ENCODE measurements at places on chromosomes 1 and 21.

DNA sequence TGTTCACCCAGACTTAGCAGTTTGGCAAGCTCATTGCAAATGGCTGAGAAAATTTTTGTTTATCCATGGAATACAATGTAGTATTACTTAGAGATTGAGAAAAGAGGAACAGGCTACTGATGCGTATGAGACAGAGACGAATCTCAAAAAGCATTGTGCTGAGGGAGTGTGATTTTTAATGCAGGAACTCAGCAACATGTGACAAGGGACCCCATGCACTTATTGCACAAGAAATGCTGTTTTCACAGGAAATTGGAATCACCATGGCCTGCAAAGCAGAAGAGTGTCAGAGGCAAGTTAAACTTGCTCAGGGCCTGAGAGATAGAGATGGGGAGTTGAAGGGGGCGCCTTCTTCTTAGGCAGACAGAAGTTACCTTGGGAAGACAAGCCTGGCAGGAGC lies 32.6 kb upstream of the TLR5 start:
- DNase-seq: no peak

DNA sequence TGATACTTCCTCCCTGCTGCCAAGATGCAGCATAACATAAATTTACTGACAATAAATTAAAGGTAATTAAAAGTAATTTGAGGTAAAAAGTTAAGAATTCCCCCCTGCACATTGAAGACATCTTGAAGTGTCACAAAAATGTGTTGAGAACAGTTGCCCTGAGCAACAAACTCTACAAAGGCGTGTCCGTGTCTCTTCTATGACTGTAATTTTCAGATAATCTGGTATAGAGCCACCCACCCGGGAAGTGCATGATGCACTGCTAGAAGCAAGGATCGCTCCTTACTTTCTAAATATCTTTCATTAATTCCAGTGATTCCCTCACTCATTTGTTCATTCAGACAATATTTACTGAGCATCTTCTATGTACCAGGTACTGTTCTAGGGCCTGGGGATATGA lies 11.0 kb upstream of the CASQ1 start:
- no peak for DNase-seq

GRCh38 chr21:43626390-43626789 lies 32.9 kb downstream of the HSF2BP start:
- no peak for DNase-seq

GRCh38 chr1:180092931-180093650 lies 61.6 kb upstream of the QSOX1 start:
- no peak for DNase-seq

- DNase-seq: no peak
Measured at GRCh38 chr1:72322910-72323309, 40.6 kb upstream of the NEGR1 start.

DNA sequence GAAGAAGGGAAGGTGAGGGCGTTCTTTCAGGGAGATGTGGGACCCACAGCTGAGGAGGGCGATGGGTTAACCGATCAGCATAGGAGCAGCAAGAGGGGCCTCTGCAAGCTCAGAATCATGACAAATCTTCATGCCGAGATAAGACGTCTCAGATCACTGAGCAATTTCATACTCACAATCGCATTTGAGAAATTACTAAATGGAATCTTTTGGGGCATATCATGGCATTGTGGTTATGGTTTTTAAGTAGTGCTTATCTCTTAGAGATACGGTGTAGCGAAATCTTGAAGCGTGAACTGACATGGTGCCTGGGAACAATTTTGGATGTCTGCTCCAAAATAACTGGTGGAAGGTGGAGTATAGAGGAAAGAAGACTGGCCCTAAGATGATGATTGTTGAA lies 6.2 kb downstream of the TNNT2 start:
- DNase-seq: no peak

DNA sequence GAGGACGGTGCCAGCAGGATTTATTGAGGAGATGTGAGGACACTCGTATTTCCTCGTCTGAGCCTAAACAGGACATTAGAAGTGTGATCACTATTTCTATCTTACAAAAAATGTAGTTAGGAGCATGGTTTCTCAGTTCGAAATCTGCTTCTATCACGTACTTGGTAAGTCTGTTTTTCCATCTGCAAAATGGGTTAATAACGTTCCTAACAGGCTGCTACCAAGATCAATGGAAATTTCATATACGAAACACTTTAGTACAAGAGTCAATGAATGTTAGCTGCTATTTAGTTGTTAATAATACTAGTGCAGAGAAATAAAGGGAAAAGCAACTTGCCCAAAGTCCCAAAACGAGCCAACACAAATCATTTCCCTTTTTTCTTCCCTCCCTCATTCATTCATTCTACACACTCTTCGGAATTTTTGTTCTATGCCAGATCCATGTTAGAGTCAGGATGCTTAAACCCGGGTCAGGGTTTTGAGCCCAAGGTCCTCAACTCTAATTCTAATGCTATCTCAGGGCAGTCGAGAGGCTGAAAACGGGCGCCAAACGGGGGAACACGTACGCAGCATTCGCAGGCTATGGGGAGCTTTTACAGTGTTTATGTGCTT lies 608 bp downstream of the SNRNP40 start:
- DNase-seq: no peak

GRCh38 chr1:61051443-61051718 lies 31.0 kb upstream of the NFIA start:
- DNase-seq: no peak

DNA sequence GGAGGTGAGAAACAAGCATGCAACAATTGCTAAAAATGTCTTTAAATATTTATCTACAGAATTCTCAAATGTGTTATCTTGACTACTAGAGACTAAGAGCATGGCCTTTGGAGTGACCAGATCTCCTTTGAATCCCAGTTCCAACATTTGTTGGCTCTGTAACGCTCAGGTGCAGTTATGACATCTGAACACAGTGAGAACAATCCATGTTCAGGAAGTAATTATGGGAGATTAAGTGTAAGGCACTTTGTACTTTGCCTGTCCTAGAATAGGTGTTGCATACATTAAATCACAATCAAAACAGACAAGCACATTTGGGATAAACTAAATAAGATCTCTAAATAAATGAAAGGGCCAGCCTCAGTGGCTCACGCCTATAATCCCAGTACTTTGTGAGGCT lies 454.5 kb downstream of the SMYD3 start:
- no peak for DNase-seq

DNA sequence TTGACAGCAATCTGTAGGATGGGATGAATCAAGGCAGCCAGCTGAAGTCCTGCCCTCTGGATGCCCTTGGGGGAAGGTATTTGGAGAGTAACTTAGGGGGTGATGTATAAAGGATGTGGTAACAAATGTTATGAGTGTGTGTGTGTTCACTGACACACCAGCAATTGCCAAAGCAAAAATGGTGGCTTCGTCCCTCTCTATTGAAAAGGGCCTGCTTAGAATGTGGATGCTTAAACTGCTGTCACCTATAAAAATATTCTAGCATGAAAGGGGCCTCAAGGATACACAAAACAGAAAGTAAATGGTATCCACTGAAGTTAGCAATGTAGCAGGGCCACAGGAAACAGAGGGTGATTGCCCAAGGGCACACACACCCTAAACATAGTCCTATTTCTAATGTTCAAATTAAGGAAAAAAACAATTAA lies 15.1 kb upstream of the AIM2 start:
- no peak for DNase-seq

- no peak for DNase-seq
Measured at GRCh38 chr1:176379626-176380339, 83.2 kb upstream of the PAPPA2 start.

DNA sequence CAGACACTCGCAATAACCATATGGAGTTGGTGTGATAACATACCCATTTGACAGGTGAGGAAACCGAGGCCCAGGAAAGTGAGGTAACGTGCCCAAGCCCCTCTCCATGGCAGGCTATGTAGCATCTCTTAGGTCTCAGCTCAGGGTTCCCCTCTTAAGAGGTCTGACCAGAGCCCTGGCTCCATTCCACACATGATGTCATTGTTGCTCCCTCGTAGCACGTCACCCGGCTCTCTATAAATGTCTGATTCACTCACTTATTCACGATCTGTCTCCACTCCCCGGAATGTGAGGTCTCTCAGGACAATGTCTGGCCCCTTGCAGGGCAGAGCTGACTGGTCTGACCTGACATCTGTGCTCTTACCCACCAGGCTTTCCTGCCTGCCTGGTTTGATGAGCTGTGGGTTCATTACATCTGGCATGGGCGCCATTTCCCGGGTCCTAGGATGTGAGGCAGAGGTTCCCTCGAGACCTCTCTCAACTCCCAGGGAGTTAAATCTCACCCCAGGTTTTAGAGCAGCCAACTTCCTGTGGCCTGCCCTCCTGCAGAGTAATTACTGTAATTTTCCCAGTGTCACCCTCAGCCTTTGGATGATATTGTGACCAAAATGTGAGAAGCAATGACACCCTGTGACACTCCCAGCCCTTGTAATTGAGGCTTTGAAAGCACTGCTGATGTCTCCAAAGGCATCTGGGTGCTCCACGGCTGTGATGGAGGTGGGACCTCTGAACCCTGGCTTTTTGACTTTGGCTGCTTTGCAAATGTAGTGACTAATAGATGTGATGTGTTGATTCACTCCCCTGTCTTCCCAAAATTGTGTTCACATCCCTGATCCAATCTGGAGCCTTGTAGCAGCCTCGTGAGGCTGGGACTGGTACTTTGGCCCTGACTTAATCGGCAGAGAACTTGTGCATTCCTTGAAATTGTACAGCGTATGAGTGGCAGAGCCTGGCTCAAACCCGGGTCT lies 10.6 kb downstream of the ACTL8 start:
- no peak for DNase-seq

DNA sequence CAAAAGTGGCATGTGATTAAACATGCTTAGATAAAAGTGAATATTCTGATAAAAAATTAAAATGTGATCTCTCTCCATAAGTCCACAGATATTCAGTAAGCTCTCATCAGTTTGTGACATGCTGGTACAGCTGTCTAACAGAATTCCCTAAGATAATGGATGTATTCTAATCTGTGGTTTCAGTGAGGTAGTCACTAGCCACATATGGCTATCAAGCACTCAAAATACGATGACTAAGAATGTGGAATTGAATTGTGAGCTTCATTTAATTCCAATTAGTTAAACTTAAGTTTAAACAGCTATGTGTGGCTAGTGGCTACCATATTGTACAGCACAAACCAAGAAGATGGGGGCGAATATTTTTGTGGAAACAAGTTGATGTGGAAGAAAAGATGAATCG lies 4.1 kb upstream of the REG4 start:
- DNase-seq: no peak

DNA sequence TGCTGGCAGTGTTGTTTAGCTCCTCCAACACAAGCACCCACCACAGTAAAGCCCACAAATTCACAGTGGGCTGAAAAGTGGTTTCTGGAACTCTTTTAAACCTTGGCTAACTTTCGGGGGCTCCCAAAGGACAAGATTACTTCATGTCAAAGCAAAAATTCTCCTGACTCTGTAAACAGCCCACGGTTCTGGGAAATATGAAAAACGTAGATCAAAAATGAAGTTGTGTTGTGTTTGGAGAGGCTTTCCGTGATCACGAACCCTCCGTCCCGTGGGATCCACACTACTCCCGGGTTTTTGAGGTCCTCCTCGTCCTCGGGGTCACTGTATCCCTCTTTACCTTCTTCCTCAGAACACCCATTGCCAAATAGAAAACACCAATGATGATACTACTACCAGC lies 159.0 kb upstream of the RUNX1 start:
- no peak for DNase-seq

GRCh38 chr1:206908038-206908437 lies 10.8 kb downstream of the IL24 start:
- no peak for DNase-seq

DNA sequence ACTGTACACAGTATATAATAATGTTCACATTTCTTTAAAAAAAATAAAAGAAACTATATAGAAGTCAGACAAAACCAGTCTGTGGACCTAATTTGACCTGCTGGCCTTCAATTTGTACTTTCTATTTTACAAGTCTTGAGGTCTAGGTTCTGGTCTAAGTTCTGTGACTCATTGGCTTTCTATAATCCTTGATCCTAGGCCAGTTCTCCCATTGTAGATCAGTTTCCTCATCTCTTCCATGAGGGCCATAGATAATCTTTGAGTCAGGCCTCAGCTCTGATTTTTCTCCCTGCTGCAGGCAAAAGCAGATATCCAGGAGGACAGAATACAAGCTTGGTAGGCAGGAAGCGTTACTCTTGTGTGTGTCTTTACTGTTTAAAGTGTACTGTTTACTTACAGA lies 603.7 kb upstream of the CAMK1G start:
- DNase-seq: no peak

DNA sequence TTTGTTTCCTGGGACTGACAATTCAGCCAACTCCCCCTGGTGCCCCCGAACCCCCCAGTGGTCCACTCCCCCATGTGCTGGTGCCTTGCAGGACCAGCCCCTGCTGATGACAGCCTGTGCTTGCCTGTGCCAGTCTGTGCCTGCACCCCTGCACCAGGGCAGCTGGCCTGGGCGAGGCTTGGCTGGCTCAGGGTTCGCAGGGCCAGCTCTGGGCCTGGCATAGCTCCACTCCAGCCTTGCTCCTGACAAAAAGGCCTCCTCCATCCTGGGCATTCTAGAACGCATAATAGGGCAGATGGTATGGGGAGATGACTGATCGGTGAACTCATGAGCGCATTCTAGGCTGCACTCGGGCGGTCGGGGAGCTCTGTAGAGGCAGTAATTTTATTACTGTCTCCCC lies 5.4 kb downstream of the CNTN2 start:
- no peak for DNase-seq

GRCh38 chr1:87953732-87954344 lies 625.2 kb downstream of the LMO4 start:
- no peak for DNase-seq

DNA sequence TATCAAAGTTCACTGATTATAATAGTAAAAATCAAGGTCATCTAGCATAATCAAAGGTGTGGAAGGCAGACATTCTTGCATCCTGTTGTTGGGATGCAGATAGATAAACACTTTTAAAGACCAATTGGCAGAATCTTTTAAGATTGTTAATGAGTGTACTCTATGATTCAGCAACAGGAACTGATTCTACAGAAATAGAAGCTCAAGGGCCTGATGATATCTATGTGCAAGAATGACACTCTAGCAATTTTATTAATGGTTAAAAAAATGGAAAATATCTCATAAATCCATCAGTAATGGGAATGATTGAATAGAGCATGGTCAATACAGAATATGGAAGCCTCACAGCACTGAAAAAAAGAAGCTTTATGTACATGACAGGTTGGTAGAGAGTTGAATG lies 2.2 kb upstream of the ATP1A4 start:
- no peak for DNase-seq

DNA sequence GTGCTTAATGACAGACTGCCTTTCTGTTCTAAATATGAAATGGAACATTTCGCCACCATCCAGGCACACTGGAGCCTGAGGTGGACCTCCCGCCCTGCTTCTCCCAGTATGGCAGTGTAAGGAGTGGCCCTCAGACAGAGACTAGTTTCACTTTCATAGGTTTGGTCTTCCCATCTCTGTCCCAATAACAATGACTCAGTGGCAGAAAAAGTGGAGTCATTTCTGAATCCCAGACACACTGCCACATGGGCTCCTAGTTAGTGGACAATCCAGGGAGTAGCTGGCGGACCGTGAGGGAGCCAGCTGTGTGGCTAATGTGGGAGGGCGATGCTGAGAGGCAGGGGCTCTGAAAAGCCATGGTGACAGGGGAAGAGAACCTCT lies 95.6 kb upstream of the TSPAN2 start:
- DNase-seq: no peak

Data from vagina (tissue), 2 donors.